ENCODE measurements at places on chromosomes 12 and 14.

GRCh38 chr12:110355073-110355472 lies 48.4 kb downstream of the ANAPC7 start:
- DNase-seq: no peak

- DNase-seq: peak; percentile 17
These were observed 67.6 kb upstream of the CDKN3 start for GRCh38 chr14:54329082-54329695.

- DNase-seq: peak; percentile 69
These were observed 36.0 kb upstream of the SNX6 start for GRCh38 chr14:34665785-34666435.

GRCh38 chr12:74152370-74152769 lies 385.3 kb upstream of the ATXN7L3B start:
- DNase-seq: no peak

GRCh38 chr12:73361156-73361863 lies 1089.1 kb downstream of the TRHDE start:
- DNase-seq: no peak

DNA sequence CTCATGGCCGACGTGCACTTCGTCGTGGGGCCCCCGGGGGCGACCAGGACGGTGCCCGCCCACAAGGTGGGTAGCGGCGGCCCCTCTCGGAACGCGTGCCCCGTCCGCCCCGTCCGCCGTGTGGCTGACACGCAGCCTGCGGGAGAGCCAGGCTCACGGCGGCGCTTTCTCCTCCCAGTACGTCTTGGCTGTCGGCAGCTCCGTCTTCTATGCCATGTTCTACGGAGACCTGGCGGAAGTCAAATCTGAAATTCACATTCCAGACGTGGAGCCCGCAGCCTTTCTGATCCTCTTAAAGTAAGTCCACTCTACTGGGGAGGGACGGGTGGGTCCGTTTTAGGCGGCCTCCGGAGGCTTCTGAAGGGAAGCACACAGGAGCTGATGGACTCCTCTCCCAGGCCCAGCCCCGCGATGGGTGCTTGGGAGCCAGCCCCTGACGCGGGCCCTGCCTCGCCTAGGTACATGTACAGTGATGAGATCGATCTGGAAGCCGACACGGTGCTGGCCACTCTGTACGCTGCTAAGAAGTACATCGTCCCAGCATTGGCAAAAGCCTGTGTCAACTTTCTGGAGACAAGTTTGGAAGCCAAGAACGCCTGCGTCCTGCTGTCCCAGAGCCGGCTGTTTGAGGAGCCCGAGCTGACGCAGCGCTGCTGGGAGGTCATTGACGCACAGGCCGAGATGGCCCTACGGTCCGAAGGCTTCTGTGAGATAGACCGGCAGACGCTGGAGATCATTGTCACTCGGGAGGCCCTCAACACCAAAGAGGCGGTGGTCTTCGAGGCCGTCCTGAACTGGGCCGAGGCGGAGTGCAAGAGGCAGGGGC lies 1.1 kb downstream of the BTBD6 start:
- DNase-seq: no peak

GRCh38 chr12:115988625-115989563 lies 288.6 kb downstream of the MED13L start:
- no peak for DNase-seq

- DNase-seq: peak; percentile 4
These were observed 136.1 kb upstream of the WSCD2 start for GRCh38 chr12:107992870-107993451.

GRCh38 chr12:113372371-113372770 lies 14.0 kb downstream of the PLBD2 start:
- DNase-seq: no peak

GRCh38 chr12:121949648-121950397 lies 31.4 kb downstream of the CFAP251 start:
- no peak for DNase-seq

- DNase-seq: no peak
These were observed 2.6 kb downstream of the RTN1 start for GRCh38 chr14:59868021-59868420.

GRCh38 chr14:89342049-89342448 lies 75.0 kb downstream of the FOXN3 start:
- DNase-seq: no peak
